Stimulated activated CD8-positive, alpha-beta memory T cell treated with anti-CD3 and anti-CD28 coated beads, Interleukin-7, amount 100 ng/mL, for 24 hours (primary cell): ENCODE measurements at places on chromosomes 6 and 20.

GRCh38 chr6:31958412-31958740, 395 bp downstream of the NELFE start:
- no peak for DNase-seq

- DNase-seq = no peak
Measured at GRCh38 chr6:69816569-69816968, 19.8 kb upstream of the LMBRD1 start.

GRCh38 chr20:36344517-36345132, 38.5 kb downstream of the DLGAP4 start:
- no peak for DNase-seq

GRCh38 chr6:113857556-113858479, 673 bp downstream of the MARCKS start:
- no peak for DNase-seq

- DNase-seq = no peak
Measured at GRCh38 chr6:25428758-25429317, 149.7 kb downstream of the CARMIL1 start.

- DNase-seq = no peak
Measured at GRCh38 chr6:3504938-3505805, 48.3 kb upstream of the SLC22A23 start.

- DNase-seq = no peak
Measured at GRCh38 chr6:53103993-53104675, 38.9 kb downstream of the FBXO9 start.
